Fibroblast of lung (primary cell): ENCODE measurements at places on chromosomes 3 and 15. TPM values are rescaled to one million over a fixed set of nuclear protein-coding genes. Genes with fewer than 3 reads are reported as not detected.

- no peak overlapping the region for H3K4me3 ChIP-seq
- no peaks in the 10 kb centered on the region for H3K4me1 ChIP-seq
- H3K27me3 ChIP-seq = no peaks in the 10 kb centered on the region
- DNase-seq = peak; percentile 4
- H3K27ac ChIP-seq = no peak overlapping the region
These were observed 111.2 kb upstream of the SUCLG2 start for GRCh38 chr3:67765575-67765974.

GRCh38 chr3:194040516-194041273 lies 95.3 kb upstream of the HES1 start:
- no peaks in the 10 kb centered on the region for H3K36me3 ChIP-seq
- H3K4me3 ChIP-seq = no peak overlapping the region
- DNase-seq = no peak
- H3K27me3 ChIP-seq = peaks cover 2% of the 10 kb centered on the region
- no peak overlapping the region for H3K27ac ChIP-seq
- H3K4me1 ChIP-seq = no peaks in the 10 kb centered on the region

- no peak overlapping the region for H3K4me3 ChIP-seq
- H3K4me1 ChIP-seq = peaks cover 32% of the 10 kb centered on the region
- no peak overlapping the region for H3K27ac ChIP-seq
- H3K36me3 ChIP-seq = no peaks in the 10 kb centered on the region
- peak; percentile 56 for DNase-seq
- no peaks in the 10 kb centered on the region for H3K27me3 ChIP-seq
These were observed 42.3 kb downstream of the RAB8B start for GRCh38 chr15:63231706-63232105.

- H3K4me3 ChIP-seq = no peak overlapping the region
- H3K27ac ChIP-seq = no peak overlapping the region
- H3K36me3 ChIP-seq = no peaks in the 10 kb centered on the region
- H3K4me1 ChIP-seq = no peaks in the 10 kb centered on the region
- peak; percentile 32 for DNase-seq
These were observed 969.6 kb upstream of the ALCAM start for GRCh38 chr3:104396974-104397669.

- no peaks in the 10 kb centered on the region for H3K27me3 ChIP-seq
- H3K36me3 ChIP-seq = no peaks in the 10 kb centered on the region
- H3K4me3 ChIP-seq = peak overlapping the region; percentile 15
- H3K27ac ChIP-seq = peak overlapping the region; percentile 26
- peaks cover 5% of the 10 kb centered on the region for H3K4me1 ChIP-seq
These were observed 10.0 kb upstream of the MBNL1 start for GRCh38 chr3:152258448-152259393.

DNA sequence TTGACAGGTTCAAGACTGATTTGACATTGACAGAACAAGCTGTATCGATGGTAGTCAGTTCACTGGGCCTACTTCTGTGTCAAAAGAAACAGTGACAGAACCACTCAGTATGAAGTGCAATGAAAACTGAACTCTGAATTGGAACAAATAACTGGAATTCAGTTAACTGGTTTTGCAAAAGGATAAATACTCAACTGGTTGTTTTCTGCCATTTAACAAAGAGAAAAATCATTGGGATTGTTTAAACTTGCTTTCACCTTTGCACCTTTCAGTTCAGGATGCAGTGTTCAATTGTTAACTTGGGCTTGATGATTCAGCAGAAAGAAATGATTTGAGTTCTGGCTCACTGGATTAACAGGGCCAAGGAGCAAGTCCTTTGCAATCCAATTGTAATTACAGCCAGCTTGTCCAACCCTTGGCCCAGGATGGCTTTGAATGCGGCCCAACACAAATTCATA lies 4.9 kb downstream of the BTD start:
- no peaks in the 10 kb centered on the region for H3K27me3 ChIP-seq
- peaks cover 2% of the 10 kb centered on the region for H3K4me1 ChIP-seq
- H3K36me3 ChIP-seq = no peaks in the 10 kb centered on the region
- H3K4me3 ChIP-seq = no peak overlapping the region
- no peak overlapping the region for H3K27ac ChIP-seq

DNAH12 gene
- under 0.01 and 0.17 TPM in 2 replicates for total RNA-seq

HIGD2B gene
- 0.26 TPM in 1 of 2 replicates, not detected in the other for total RNA-seq

DNA sequence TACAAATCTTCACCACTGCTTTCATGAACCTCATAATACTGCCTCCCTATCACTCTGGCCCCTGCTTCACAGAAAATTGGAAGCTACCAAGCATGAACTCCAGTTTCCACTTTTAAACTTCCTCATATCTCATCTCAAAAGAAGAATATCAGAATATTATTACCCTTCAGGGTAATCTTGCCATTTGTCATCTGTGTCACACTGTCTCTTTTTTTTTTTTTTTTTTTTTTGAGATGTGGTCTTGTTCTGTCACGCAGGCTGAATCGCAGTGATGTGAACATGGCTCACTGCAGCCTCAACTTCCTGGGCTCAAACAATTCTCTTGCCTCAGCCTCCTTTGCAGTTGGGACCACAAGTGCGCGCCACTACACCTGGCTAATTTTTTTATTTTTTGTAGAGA lies 80.4 kb upstream of the TCF12 start:
- no peaks in the 10 kb centered on the region for H3K36me3 ChIP-seq
- H3K27ac ChIP-seq = no peak overlapping the region
- no peak for DNase-seq
- no peaks in the 10 kb centered on the region for H3K4me1 ChIP-seq
- H3K4me3 ChIP-seq = no peak overlapping the region

- no peaks in the 10 kb centered on the region for H3K27me3 ChIP-seq
- peak; percentile 30 for DNase-seq
- peak overlapping the region; percentile 65 for H3K27ac ChIP-seq
- peak overlapping the region; percentile 47 for H3K4me3 ChIP-seq
These were observed 1.8 kb downstream of the TM4SF1 start for GRCh38 chr3:149375501-149376196.

DNA sequence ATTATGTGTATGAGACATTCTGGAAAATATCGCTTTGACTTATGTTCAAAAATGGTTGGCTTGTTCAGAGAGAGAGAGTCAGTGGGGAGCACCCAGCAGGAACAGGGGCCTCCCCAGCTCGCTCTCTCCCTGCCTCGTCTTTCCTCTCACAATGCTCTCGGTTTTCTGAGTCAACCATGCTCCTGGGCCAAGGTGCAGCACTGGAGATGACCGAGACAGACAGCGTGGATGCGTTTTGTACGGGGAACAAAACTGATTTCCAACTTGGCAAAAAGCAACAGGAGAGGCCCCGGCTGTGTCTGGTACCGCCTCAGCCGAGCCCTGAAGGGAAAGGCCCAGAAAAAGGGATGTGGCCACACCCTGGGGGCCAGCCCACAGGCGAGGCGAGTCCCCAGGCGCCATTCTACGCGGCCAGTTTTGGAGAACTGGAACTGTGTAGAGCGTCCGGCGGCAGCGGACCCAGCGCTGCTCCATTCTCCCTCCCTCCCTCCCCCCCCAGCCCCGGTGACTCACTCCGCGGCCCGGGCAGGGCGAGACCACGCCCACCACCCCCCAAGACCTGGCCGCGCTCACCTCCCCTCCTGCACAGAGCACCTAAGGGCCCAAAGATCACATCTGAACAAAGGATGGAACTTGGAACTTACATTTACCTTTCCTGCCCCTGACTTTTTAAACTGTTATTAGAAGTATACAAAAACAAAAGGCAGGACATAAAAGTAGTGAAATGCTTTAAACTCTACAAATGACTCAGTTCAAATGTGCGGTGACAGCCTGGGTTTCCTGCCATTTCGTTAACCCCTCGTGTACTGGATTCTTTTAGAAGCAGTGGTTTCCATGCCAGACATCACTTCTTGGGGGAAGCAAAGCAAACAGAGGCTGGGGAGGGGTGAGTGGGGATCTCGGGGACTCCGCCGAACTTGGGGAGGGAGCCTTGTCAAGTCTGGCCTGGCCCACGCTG lies 12.7 kb downstream of the ATP10A start:
- H3K27ac ChIP-seq = peak overlapping the region; percentile 96
- peak; percentile 78 for DNase-seq

SMCO1 gene
- not detected in 2 replicates for total RNA-seq

DNA sequence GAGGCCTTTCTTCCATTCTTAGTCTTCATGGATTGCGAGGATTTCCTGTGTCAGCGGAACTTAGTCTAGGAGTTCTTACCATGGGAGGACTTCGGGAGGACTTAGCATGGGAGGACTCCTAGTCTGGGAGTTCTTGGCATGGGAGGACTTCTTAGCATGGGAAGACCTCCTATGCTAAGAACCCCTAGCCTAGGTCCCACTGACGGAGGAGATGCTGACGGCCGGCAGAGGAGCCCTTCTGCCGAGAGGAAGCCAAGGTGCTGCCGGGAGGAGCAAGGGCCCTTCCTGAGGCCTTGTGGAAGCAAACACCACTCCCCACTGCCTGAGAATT lies 35.6 kb upstream of the LDHAL6B start:
- H3K36me3 ChIP-seq = peaks cover 4% of the 10 kb centered on the region
- H3K4me3 ChIP-seq = no peak overlapping the region
- H3K4me1 ChIP-seq = peaks cover 30% of the 10 kb centered on the region

- peak; percentile 26 for DNase-seq
- peak overlapping the region; percentile 62 for H3K4me3 ChIP-seq
- H3K4me1 ChIP-seq = peaks cover 3% of the 10 kb centered on the region
- H3K36me3 ChIP-seq = no peaks in the 10 kb centered on the region
- H3K27ac ChIP-seq = no peak overlapping the region
- H3K27me3 ChIP-seq = no peaks in the 10 kb centered on the region
These were observed 479 bp upstream of the CLDN1 start for GRCh38 chr3:190322604-190323245.

- H3K4me1 ChIP-seq = peaks cover 21% of the 10 kb centered on the region
- H3K27ac ChIP-seq = peak overlapping the region; percentile 96
- no peaks in the 10 kb centered on the region for H3K36me3 ChIP-seq
- peak overlapping the region; percentile 98 for H3K4me3 ChIP-seq
- H3K27me3 ChIP-seq = peaks cover 9% of the 10 kb centered on the region
- DNase-seq = peak; percentile 83
These were observed 752 bp downstream of the C15orf39 start for GRCh38 chr15:75202251-75203016.

B3GNT5 gene
- total RNA-seq = 1.3 and 2.8 TPM in 2 replicates

DNA sequence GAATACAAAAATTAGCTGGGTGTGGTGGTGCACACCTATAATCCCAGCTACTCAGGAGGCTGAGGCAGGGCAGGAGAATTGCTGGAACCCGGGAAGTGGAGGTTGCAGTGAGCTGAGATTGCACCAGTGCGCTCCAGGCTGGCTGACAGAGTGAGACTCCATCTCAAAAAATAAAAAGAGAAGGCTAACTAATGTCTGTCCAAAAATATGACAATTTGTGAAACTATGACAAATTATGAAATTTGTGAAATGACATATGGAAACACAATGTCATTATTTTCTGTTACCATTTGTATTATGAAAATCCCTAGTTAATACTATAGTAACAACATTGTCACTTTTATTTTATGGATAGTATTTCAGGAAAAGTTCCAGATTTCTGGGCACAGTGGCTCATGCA lies 1306.3 kb upstream of the EPHA6 start:
- H3K4me1 ChIP-seq = no peaks in the 10 kb centered on the region
- no peak overlapping the region for H3K27ac ChIP-seq
- no peaks in the 10 kb centered on the region for H3K27me3 ChIP-seq
- no peak overlapping the region for H3K4me3 ChIP-seq
- H3K36me3 ChIP-seq = no peaks in the 10 kb centered on the region

ITIH3 gene
- total RNA-seq = under 0.01 and 0.17 TPM in 2 replicates

DNA sequence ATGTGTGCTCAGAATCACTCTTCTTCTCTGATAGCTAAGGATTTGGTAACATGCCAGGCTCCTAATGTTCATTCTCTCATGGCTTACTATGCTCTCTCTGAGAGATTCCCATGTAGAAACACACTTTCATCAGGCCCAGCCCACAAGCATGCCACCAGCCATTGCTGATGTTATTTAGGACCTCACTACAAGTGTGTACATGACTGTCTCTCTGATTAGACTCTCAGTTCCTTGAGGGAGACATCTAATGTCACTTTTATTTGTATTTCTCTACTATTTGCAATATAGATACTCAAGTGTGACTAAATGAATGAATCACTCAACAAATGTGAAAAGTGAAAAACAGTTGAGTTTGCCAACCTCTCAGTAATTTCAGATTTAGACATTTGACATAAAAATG lies 84.3 kb upstream of the ARL6 start:
- H3K36me3 ChIP-seq = no peaks in the 10 kb centered on the region
- DNase-seq = no peak
- no peaks in the 10 kb centered on the region for H3K4me1 ChIP-seq
- no peaks in the 10 kb centered on the region for H3K27me3 ChIP-seq

GRCh38 chr3:128354788-128355542 lies 111.7 kb downstream of the DNAJB8 start:
- H3K36me3 ChIP-seq = peaks cover 2% of the 10 kb centered on the region
- no peaks in the 10 kb centered on the region for H3K27me3 ChIP-seq
- no peak for DNase-seq
- no peak overlapping the region for H3K27ac ChIP-seq

GRCh38 chr3:24451461-24452099 lies 43.1 kb downstream of the THRB start:
- no peaks in the 10 kb centered on the region for H3K36me3 ChIP-seq
- no peak for DNase-seq
- H3K4me1 ChIP-seq = no peaks in the 10 kb centered on the region

GRCh38 chr15:62211348-62211747 lies 46.3 kb upstream of the C2CD4B start:
- H3K4me3 ChIP-seq = no peak overlapping the region
- H3K27me3 ChIP-seq = no peaks in the 10 kb centered on the region
- DNase-seq = no peak
- H3K36me3 ChIP-seq = no peaks in the 10 kb centered on the region

DNA sequence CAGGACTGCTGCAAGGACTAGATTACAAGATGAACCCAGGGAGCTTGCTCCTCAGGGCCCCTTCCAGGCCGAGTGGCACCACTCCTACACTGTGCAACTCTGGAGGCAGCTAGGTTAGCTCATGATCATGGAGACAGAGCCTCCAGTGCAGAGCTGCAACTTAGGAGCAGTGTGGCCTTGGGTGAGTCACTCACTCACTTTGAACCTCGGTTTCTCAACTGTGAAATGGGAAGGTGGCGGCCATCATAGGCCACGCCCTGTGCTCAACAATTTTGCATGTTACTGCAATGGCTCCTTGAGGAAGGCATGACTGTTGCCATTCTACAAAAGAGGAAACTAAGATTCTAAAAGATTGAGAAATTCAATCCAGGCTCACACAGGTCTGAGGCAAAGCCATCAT lies 11.2 kb upstream of the CXCR6 start:
- no peak overlapping the region for H3K4me3 ChIP-seq
- H3K36me3 ChIP-seq = peaks cover 10% of the 10 kb centered on the region
- no peak for DNase-seq
- H3K27me3 ChIP-seq = no peaks in the 10 kb centered on the region

REC114 gene
- not detected in 2 replicates for total RNA-seq

DNA sequence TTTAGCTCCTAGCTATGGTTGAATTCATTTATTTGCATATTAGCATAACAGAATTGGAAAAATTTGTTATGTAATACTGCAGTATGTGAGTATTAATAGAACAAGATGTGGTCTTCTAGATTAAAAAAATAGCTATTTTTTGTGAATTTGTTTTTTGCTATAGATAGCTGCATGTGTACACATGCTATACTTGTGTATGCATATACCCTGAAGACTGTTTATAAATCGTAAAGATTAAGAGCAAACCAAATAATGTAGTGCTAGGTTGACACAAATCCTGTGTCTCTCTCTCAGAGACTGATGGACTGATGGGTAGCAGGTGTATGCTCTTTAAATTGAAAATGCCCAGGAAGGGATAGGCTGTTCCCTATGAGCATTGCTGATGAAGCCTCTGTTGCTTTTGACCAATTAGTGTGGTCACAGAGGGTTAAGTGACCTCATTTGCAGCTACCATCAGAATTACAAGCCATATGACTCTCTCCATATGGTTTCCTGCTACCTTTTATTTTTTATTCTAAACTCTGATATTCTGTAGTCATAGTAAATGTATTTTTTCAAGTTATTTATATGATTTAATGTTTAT lies 9.0 kb downstream of the PLCL2 start:
- H3K27ac ChIP-seq = no peak overlapping the region
- no peak for DNase-seq
- H3K4me1 ChIP-seq = no peaks in the 10 kb centered on the region
- no peaks in the 10 kb centered on the region for H3K27me3 ChIP-seq
- H3K4me3 ChIP-seq = no peak overlapping the region
- H3K36me3 ChIP-seq = no peaks in the 10 kb centered on the region

SMAD6 gene
- total RNA-seq = 8.7 and 8.9 TPM in 2 replicates
